ENCODE measurements at places on chromosomes 7 and 10.

DNA sequence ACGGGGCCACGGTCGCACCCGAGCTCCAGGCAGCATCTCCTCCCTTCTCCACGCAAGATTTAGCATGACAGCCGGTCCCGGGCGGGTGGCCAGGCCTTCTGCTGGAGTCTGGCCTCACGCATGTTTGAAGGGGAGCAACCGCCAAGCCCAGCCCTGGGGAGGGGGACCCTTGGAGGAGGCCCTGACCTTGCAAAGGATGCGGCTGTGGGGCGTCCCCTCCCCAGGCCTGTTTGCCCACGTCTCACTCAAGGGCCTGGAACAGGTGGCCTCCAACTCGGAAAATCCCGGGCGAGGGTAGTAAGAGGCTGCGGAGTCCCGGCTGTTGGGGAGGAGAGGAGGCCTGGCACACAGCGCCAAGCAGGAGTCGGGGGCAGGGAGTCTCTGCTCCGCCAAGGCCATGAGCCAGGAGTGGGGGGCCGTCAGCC is 50.6 kb upstream of the DPYSL4 start:
- H3K4me1 ChIP-seq = no peaks in the 10 kb centered on the region
- H3K36me3 ChIP-seq = no peaks in the 10 kb centered on the region
- peaks cover 10% of the 10 kb centered on the region for H3K27me3 ChIP-seq

GRCh38 chr7:20402747-20403230 is 72.1 kb downstream of the ITGB8 start:
- H3K27ac ChIP-seq = no peak overlapping the region
- no peak overlapping the region for H3K4me3 ChIP-seq
- H3K4me1 ChIP-seq = peaks cover 15% of the 10 kb centered on the region
- H3K27me3 ChIP-seq = no peaks in the 10 kb centered on the region
- H3K36me3 ChIP-seq = peaks cover 35% of the 10 kb centered on the region

GRCh38 chr7:99478464-99479440 is 6.1 kb downstream of the ZNF789 start:
- H3K4me3 ChIP-seq = no peak overlapping the region
- H3K36me3 ChIP-seq = peaks cover 6% of the 10 kb centered on the region
- no peak for DNase-seq
- no peaks in the 10 kb centered on the region for H3K27me3 ChIP-seq

DNA sequence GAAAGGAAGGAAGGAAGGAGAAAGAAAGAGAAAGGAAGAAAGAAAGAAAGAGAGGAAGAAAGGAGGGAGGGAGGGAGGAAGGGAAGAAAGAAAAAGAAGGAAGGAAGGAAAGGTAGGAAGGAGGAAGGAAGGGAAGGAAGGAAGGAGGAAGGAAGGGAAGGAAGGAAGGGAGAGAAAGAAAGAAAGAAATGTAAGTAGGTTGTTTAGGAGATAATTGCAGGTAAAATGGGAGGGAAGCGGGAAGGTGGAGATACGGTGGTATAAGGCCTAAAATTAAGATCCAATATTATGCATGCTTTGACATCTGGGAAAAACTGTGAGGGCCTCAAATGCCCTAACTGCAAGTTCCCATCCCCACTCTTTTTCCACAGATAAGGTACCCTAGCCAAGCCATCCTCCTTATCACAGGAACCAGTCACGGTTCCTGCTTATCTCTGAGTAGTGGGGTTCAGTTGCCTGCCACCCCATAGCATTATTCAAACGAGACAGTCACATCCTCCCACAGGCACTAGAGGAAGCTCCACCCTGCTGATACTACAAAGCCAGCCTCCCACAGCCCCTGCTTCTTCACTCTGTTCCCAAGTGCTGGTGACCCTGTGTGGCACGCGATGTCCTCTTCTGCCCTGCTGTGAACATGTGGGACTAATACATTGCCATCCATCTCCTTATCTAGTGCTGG is 28.7 kb downstream of the ST8SIA6 start:
- H3K4me3 ChIP-seq = no peak overlapping the region
- no peaks in the 10 kb centered on the region for H3K36me3 ChIP-seq
- H3K4me1 ChIP-seq = peaks cover 1% of the 10 kb centered on the region
- peaks cover 9% of the 10 kb centered on the region for H3K27me3 ChIP-seq
- no peak overlapping the region for H3K27ac ChIP-seq

- no peak overlapping the region for H3K27ac ChIP-seq
- DNase-seq = no peak
- H3K36me3 ChIP-seq = no peaks in the 10 kb centered on the region
- no peaks in the 10 kb centered on the region for H3K27me3 ChIP-seq
These were observed 103.0 kb upstream of the SEMA3A start for GRCh38 chr7:84297616-84298015.

All from progenitor cell of endocrine pancreas (in vitro differentiated cells).